ENCODE measurements at places on chromosomes 6 and 20.

DNA sequence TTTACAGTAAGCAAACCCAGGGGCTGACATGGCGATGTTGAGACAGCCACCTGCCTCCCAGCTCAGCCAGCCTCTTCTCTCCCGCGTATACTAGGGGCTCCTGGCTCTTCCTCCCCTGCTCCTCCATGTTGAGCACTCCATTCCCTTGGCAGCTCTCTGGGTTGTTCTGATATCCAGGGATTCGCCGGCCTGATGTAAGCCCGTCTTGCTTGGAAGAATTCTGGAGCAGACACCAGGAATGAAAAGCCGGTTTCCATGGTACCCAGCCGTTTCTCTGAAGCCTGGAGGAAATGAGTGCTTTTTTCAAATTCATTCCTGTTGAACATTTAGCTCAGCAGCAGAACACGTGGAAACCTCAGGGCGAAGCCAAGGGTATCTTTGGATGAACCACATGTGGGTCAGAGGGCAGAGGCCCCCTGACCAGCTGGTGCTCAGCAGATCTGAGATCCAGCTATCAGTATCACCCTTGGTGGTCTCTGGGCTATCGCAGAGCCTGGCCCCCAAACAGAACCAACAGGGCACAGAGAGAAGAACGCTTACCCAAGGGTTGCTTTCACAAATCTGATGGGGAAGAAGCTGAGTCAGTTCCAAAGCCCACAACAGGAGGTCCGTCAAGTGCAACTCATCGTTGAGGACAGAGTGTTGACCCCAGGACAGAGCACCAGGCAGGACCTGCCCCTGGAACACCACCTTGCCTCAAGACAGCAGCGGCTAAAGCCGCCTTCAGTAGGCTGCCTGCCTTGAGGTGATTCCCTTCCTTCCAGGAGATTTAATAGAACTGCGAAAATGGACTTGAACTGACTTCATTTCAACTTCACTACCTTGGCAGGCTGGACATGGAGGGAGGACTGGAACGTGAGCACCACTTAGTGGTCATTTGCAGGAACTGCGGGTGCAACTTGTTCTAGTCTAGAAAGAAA, 96.1 kb upstream of the RIN2 start:
- DNase-seq, result peak; percentile 59

DNA sequence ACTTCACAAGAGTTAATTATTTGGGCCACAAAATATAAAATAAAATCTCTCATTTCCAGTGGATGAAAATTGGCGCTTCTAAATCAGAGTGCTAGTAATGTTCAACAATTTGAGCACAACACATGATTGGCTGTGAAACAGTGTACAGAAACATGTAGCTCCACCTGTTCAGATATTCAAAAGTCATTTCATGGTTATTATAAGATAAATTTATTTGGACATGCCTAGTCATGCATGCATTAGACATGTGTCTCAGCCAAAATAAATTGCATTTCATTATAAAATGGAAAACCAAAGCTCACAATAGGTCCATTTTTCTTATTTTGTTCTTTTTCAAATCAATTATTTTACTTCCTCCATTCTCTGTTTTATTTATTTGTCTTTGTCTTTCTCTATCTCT, 374.8 kb downstream of the LMBRD1 start:
- DNase-seq, result no peak

DNA sequence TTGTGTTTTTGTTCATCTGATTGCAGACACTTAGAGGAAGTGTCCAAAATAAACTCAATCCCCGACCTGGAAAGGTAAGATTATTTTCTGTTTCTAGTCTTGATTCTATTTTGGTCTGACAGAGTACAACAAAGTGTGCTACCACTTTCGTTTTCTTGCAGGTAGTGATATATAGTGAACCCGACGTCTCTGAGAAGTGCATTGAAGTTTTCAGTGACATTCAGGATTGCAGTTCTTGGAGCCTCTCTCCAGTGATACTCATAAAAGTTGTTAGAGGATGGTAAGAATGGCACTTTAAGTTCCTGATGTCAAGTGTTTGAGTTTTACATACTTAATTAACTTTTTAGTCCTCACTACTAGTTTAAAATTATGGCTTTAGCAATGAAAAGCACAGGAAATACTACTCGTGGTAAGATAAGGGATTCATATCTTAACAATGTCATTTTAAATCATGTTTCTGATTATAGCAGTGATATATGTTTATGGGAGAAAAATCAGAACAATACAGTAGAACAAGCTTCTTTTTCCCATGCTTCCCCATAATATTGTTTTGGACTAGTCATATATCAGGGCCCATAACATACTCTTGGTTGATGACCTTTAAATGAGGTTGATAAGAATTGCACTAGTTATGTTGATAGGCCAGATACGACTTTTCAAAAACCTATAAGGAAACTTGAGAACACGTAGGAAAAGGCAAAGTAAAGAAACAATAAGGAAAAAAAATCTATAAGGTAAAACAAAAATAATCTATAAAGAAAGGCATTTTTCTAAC, 104.0 kb downstream of the RTN4IP1 start:
- no peak for DNase-seq

- DNase-seq, result no peak
Observed at GRCh38 chr20:41422953-41423352, 56.3 kb upstream of the EMILIN3 start.

GRCh38 chr6:114339706-114340105, 3.1 kb downstream of the HS3ST5 start:
- no peak for DNase-seq

GRCh38 chr6:56458324-56458884, 184.3 kb downstream of the DST start:
- no peak for DNase-seq

DNA sequence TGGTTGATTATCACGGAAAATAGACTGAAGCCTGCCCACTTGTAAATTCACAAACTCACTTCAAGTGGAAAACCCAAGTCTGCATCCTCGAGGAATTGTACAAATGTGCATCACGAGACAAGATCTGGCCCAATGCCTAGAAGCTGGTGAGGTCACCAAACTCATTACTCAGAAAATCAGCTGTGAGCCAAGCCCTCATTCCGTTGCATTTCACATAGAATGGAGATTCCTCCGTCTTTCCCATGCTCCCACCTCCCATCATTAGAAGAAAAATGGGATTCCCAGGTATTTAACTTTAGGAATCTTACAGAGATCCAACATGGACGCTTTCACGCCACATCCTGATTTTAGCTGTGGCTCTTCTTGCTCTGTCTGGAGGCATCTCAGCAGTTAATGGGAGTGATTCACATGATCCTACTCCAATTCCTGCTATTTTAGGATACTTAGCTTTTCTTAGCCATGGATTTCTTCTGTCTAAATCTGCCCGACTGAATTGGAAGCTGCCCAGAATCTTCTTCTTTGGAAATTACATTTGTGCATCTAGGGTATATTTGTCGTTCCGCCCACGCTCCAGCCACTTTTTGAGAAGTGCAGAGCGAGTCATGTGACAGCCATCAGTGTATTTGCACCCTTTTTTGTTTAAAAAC, 68.7 kb upstream of the STMND1 start:
- no peak for DNase-seq

DNA sequence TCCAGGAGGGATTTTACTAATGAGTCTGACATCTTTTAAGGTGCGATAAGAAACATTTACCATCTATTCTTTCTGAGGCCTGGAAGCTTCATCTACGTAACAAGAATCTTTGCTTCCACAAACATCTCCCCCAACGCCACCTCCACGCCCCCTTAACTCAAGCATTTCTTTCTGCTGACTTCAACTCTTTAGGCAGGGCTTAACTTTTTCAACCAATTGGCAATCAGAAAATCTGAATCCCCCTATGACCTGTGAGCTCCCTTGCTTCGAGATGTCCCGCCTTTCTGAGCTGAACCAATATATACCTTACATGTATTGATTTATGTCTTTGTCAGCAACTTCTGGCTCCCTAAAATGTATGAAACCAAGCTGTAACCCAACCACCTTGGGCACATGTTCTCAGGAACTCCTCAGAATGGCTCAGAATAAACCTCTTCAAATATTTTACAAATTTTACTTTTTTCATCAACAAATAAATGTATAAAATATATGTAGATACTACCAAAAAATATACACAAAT, 11.5 kb downstream of the OR2H2 start:
- DNase-seq, result no peak

DNA sequence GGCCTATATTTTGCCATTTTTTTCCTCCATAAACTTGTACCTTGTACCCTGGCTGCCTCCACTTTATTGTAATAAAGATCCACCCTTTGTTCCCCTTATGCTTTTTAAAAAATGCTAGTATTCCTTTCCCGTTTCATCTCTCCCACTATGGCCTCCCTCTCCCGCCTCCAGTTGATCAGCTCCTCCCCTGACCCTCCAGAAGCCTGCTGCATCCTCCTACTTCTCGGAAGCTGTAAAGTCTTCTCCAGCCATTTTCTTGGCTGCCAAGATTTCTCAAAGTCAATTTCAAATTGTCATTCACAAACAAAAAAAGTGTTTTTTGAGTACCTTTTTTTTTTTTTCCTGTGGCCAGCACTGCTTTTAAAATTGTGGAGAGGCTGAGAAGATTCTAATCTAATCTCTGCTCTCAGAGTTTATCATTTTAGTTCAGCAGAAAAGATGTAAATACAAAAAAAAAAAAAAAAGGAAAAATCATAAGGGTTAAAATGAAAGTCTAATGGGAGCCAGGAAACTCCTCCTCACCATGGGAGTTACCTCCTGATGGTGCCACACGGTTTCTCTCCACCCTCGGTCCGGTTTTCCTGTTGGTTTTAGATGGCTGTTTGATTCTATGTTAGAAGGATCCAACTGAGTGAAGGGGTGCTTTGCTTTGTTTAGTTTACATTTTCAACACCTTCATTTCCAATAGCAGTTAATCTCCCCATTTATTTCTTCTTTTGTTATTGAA, 103.0 kb upstream of the KCNK16 start:
- no peak for DNase-seq

DNA sequence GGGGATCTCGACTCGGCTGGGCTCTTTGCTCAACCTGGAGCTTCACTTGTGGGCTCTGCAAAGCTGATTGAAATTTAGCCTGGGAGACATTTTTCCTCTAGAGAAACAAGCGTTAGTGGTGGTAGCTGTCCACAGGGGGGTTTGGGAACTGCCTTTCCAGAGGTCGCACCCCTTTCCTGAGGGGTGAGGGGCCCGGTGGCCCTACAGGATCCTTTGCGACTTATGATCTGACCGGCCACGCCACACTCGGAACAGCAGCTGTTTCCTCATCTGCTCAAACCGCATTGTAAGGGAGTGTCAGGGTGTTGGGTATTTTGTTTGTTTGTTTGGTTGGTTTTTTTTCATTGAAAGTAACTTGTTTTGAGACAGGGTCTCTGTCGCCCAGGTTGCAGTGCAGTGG, 21.0 kb downstream of the PNLDC1 start:
- no peak for DNase-seq

DNA sequence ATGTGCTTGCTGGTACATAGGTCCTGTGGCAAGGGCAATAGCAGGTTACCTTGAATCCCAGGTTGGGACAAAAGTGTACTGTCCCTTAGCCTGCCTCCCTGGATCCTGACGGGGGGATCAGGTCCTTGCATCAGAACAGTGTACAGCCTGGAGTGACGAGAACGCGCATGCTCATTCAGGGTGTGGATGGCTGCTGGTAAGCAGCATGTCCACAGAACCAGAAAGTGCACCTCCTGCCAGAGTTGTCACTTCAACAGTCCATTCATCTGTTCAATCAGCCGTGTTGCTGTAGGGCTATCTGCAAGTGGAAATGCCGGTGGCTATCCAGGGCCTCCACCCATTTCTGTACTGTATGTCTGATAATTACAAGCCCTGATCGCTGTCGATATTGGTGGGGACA, 236.3 kb upstream of the SOX4 start:
- DNase-seq, result no peak

GRCh38 chr6:88641178-88641903, 322.1 kb downstream of the RNGTT start:
- no peak for DNase-seq

DNA sequence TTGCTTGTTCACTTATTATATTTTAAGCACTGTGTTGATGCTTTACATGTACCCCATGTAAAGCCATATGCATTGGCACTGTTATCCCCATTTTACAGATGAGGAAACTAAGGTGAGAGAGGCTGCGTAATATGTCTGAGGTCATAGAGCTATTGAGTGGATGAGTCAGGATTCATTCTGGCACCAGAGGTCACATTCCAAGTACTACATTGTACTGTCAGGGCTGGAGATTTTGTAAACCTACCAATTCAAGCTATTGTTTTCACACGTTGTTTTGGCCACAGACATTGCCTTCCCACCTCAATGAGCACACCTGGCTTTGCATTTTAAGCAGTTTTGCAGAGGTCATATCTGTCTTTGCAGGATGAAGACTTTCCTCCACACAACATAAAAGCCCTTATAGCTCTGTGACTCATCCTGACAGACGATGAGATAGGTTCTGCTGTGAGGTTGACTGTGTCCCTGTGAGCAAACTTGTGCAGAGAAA, 33.2 kb downstream of the ANKS1A start:
- DNase-seq, result no peak

DNA sequence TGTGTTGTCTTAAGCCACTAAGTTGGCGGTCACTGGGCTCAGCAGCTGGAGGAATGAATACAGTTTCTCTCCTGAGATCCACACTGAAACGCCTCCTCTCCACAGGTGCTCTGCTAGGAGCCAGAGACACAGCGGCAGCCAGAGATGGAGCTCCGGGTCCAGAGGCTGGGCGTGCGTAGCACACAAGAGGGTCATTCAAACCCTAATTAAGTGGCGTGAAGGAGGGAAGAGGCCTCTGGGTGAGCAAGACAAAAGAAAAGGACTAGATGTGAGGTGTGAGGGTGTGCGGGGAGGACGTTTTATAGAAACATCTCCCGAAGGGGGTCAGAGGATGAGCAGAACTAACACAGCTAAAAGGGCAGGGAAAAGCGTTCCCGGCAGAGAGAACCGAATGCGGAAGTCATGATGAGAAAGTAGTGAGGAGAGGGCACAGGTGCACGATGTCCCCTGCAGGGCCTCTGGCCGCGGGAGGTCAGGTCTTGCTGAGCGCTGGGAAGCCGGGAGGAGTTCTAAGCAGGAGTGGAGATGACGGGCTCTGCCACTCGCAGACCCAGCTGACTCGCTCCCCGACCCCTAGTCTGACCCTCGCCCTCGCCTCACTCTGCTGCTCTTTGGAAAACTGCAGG, 54.4 kb downstream of the BMP7 start:
- no peak for DNase-seq

GRCh38 chr6:125526007-125526720, 223.3 kb upstream of the HEY2 start:
- DNase-seq, result no peak

GRCh38 chr6:26199773-26200764, 112.8 kb downstream of the HFE start:
- no peak for DNase-seq

GRCh38 chr6:169799474-169799926, 48.1 kb downstream of the ERMARD start:
- DNase-seq, result no peak

DNA sequence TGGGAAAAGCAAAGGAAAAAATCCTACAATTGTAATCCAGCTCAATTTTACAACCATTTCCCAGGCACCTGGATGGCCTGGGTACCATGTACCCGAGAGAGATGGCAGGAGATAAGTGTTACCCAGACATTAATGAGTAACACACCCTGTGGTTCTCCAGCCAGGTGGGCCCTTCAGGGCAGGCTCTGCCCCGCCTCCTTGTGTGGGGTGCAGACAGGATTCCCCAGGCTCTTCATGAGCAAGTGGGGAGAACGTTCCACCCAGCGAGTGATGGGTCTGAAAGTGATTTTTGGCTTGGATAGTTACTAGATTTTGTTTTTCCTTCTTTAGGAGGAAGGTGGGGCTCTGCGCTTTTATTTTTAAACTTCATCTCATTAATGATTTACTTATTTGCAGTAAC, 243.9 kb downstream of the TAF4 start:
- no peak for DNase-seq

All from memory B cell (primary cell).